SW 1271 (cell line): ENCODE measurements at places on chromosomes 1 and 21.
A peak's percentile ranks its signal among the peaks of the same experiment; 100 is the strongest.

GRCh38 chr1:64519901-64520300 lies 50.0 kb downstream of the CACHD1 start:
- DNase-seq = no peak

DNA sequence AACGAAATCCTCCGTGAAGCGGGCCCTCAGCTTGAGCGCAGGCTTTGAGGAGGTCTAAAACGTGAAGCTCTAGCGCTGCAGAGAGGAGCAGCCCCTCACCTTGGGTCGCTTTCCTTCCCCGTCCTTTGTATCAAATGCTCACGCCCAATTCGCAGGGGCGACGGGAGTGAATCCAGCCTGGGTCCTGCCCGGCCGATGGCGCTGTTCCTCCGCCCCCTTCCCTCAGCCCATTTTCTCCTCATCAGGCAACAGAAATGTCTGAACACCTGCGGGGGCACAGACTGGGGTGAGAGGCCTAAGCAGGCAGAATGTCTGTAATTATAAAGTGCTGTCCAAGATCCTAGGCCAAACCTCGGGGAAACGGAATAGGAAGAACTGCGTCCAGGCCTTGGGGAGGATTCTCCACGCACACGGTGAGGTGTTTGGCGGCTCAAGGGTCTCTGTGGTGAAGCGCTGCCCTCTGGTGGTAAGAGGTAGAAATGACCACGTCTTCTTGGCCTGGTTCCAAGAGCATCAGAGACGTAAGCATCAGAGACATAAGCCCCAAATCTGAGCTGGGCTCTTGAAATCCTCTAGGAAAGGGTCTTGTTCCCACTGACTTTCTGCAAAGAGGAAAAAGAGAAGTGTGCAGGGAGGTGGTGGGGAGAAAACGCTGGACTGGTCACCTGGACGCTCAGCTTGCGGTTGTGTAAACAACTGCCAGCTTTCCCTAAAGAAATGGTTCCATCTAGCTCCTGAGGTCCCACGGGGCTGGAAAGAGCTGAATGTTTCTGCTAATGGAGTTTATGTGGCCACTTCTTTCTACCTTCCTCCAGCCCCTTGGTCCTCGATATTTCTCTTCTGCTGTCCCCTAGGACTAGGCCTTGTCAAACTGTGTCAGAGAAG lies 92.1 kb upstream of the CD53 start:
- DNase-seq = peak; percentile 36

- DNase-seq = no peak
Observed at GRCh38 chr1:114456586-114456985, 54.4 kb downstream of the TRIM33 start.

GRCh38 chr1:53672785-53673184 lies 66.2 kb downstream of the GLIS1 start:
- DNase-seq = no peak

DNA sequence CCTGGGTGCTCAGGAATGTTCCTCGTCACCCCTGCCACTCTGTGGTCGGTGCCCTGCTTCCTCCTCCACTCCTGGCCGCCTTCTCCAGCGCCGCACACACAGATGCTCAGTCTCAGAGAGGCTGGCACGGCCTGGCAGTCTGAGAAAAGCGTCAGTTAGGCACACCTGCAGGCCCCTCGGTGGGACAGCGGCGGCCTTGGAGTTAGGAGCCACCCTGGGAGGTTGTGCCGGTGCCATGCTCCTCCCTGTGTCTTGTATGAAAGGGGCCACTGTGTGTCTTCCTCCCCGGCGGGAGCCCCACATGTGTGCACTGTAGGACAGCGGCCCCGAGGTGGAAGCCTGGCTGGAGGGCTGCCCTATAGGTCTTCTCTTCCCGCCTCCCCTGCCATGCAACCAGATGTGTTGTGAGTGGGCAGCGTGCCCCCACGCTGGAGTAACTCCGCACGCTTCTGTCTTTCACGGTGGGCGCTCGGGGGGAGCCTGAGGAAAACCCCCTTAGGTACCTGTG lies 145.2 kb downstream of the PGBD5 start:
- DNase-seq = no peak

DNA sequence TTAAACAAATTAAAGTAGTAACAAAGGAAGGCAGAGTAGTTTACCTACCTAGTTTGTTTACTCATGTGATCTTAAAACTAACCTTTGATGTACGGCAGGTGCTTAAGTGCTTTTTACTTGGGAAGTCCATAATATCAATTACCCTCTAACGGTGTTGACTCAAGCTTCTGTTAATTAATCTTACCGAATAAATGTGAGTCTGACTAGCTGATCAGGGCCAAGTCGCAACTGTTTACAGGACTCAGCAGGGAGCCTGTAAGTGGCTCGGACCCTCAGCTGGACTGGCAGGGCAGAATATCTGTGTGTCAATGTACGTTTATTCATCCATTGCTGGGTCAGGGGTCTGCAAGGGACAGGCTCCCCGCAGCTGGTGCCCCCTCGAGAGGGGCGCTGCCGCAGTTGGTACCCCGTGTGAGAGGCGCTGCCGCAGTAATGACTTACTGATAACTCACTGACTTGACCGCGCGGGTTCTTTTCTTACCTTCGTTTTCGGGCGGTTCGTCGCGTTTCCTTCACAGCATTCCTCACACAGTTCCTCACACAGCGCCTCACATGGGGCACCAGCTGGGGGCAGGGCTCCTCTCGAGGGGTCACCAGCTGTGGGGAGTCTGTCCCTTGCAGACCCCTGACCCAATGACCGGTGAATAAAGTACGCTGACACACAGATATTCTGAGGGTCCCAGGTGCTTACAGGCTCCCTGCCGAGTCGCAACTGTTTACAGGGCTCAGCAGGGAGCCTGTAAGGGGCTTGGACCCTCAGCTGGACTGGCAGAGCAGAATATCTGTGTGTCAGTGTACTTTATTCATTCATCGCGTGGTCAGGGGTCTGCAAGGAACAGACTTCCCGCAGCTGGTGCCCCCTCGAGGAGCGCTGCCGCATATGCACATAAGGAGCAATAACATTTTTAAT lies 3.0 kb downstream of the FMO1 start:
- peak; percentile 4 for DNase-seq

GRCh38 chr1:12592496-12592895 lies 25.5 kb downstream of the DHRS3 start:
- no peak for DNase-seq

DNA sequence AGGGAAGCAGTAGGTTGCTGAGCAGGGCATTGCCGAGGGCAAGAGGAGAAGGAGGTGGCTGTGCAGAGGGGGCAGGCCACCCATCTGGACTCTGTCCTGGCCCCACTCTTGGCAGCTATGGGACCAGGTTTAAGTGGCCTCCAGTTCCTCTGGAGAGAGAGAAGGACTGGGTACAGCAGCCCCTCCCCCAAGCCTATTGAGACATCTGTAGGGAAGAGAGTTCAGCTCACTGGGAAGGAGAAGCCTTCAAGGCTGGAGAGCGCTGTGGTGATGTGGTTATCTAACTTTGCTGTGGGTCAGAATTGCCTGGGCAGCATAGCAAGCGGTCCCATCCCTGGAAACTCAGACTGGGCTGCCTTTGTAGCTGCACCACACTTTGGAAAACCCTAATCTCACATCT lies 93.9 kb downstream of the KCNJ15 start:
- no peak for DNase-seq

DNA sequence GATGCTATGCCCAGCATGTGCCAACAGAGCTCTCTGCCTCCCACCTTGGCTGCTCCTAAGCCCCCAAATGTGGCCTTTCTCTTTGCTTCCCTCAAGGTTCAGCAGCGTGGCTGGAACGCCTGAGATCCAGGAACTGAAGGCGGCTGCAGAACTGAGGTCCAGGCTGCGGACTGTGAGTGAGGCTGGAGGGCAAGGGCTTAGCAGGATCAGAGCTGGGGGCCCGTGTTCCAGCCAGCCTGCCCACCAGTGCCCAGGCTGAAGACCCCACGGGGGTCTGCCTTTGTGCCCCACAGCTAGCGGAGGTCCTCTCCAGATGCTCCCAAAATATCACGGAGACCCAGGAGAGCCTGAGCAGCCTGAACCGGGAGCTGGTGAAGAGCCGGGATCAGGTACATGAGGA lies 14.6 kb downstream of the IKBKE start:
- DNase-seq = no peak

DNA sequence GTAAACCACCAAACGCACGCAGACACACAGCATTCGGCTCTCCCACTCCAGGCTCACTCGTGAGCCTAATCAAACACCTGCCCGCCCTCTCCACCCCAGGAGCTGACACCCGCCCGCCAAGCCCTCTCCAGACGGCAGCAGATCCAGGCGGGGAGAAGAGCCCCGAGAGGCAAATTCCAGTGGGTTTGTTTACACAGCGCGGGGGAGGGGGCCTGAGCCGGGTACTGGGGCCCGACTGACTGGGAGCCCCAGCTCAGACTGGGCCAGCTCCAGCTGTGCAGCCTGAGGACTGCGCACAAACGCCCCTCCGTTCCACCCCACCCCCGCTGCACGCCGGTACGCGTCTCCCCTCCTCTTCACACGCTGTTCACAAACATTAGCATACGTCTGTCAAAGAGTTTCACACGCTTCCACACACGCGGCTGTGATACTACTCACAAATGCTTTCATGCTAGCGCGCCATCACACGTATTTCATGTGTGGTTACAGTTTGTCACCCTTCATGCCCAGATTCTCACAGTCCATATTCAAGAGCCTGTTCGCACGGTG lies 1.0 kb upstream of the EFNA1 start:
- no peak for DNase-seq

DNA sequence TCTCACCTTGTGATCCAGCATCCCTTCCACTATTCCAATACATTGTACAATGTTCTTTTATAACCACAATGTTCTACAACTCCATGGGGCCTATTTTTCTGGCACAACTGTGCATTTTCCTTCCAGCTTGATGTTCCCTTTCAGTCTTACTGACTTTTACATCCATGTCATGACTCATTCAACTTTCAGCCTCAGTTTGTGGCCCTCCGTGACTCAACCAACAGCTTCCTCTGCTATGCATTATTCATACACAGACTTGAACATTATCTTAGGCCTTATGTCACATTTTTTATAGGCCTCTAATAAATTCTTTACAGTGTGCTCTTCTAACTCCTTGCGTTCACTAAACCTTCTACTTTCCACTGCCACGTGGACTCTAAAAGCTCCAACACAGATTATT lies 119.4 kb upstream of the PRMT6 start:
- peak; percentile 27 for DNase-seq

GRCh38 chr1:21706151-21706835 lies 37.1 kb upstream of the RAP1GAP start:
- no peak for DNase-seq

DNA sequence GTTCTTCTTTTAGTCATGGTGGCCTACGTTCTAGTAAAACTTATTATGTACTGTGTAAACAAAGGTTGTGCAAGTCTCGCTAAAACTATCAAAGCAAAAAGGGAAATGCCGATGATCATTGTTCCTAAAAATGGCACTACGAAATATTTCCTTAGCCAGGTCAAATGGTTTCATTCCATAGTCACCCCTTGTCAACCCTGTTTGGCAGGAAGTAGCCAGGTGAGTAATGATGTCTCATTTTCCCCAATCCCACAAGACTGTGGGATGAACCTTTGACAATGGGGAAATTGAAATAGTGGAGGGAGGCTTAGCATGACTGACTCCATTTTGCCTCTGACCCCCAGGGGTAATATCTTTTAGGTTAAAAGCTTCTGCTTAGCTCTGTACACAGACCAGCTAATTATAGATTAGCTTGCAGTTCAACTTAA lies 5.6 kb upstream of the REN start:
- DNase-seq = peak; percentile 56

DNA sequence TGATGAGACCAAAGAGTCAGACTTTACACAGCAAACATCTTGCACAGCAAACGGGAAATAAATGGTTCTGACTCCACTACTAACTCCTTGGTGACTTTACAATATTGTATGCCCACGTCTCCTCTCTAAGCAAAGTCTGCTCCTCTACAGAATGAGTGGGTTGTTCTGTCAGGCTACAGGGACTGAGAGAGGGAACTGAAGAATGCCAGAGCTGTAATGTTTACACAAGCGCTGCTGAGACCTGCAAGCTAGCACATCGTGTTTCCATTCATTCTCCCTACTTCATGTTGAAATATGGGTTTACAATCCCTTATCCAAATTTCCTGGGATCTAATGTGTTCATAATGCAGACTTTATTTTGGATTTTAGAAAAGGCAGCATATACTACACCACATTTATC lies 15.9 kb downstream of the DAB1 start:
- DNase-seq = no peak

DNA sequence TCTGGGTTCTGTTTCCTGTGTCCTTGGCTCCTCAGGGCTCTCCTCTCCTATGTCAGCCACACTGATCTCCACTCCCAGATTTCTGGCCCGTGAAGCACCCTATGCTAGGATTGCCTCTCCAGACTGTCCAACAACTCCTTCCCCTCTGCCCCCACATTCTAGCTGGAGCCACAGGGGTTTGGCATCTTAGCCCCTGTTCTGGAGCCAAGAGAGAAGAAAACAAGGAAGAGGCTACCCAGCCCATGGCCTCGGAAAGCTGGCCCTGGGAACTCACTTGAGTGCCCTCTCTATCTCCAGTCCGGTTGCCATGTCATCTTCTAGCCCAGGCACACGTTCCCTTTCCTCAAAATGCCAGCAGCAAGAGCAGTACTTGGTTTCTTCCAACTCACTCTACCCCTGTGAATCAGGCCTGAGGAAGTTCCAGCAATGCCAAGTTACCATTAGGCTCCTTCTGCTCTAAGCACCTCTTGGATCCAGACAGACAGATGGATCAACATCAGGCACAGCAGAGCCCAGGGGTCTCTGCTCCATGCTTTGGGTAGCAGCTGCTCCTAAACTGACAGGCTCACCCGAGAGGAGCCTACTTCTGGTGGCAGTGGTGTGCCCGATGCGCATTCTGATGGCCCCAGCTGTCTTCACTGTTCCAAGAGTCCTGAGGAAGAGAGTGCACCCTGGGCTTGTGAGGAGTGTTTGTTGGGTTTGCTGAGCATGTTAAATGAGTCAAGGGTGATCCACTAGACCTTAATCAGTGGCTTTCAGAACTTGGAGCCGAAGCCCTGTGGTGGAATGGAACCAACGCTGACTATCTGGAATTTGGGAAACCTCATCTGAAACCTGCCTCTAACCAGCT lies 11.6 kb upstream of the GPR61 start:
- no peak for DNase-seq

DNA sequence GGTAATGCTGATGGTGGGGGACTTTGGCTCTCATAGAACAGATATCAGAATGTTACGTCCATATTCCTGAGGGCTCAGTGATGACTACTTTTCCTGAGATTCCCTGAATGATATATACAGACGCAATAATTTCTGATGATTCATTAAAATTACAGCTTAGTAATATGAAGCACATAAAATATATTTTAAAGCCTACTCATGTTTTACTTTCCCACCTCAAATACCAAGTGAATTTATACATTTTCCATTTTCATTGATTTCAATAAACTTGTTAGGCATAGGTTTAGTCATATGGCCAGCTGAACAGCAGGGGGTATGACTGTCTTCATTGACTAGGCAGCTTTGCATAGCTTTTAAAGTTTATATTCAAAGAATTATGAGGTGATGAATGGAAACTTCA lies 26.2 kb upstream of the PDC start:
- no peak for DNase-seq

DNA sequence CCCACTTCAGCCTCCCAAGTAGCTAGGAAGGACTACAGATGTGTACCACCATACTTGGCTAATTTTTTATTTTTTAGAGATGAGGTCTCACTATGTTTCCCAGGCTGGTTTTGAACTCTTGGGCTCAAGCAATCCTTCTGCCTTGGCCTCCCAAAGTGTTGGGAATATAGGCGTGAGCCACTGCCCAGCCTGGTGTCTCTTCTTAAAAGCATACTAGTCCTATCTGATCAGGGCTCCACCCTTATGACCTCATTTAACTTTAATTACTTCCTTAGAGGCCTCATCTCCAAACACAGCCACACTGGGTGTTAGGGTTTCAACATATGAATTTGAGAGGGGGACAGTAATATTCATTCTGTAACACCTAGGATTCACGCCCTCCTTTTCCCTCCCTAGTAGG lies 130.9 kb downstream of the GLIS1 start:
- DNase-seq = no peak

GRCh38 chr1:115409094-115410015 lies 71.3 kb upstream of the NGF start:
- no peak for DNase-seq
